Upper lobe of left lung (tissue), 6 donors: ENCODE measurements at places on chromosomes 5 and 9. TPM values are rescaled to one million over a fixed set of nuclear protein-coding genes. Genes with fewer than 3 reads are reported as not detected.

DNA sequence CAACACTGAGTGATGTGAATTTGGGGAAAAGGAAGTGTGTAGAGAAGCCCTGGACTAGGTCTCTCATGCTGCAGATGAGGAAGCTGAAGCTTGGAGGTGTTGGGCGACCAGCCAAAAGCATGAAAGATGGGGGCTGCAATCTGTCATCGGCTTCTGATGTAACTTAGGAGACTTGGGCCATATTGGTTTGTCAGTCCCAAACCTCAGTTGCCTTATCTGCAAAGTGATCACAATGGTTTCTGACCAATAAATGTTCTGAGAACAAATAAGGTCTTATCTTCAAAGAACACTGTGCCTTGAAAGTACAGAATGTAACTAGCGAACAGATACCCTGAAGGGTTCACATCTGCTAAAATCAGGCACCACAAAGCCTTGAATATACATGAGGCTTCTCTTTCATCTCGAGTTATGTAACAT lies 198.4 kb upstream of the NR3C1 start:
- DNase-seq, result no peak

DNA sequence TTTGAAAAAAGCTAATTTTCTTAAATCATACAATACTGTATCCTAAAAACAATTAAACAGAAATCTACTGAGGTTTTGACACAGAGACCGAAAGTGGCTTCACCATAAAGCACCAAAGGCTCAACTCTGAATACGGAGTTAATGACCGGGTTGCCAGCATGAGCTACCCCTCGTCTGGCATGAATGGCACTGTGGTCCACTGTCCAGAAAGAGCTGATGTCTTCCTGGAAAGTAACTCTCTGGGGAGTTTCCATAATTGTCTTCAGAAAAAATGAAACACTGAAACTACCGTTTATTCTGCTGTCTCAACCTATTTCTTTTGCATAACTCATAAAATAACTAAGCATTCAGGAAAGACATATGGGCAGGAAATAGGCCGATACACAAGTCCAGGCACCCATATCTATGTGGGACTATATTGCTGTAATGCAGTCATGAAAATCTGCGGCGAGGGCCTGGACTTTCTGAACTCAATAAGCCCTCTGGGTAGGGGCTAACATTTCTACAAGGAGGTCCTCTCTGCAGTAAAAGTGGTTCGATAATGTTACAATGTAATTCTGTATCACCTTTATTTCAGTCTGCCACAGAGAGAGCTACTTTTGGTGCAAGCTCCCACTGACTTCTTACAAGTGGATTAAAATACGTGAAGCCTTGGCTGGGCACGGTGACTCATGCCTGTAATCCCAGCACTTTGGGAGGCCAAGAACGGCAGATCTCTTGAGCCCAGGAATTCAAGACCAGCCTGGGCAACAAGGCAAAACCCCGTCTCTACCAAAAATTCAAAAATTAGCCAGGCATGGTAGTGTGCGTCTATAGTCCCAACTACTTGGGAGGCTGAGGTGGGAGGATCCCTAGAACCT lies 52.4 kb downstream of the ANKH start:
- DNase-seq, result no peak

DNA sequence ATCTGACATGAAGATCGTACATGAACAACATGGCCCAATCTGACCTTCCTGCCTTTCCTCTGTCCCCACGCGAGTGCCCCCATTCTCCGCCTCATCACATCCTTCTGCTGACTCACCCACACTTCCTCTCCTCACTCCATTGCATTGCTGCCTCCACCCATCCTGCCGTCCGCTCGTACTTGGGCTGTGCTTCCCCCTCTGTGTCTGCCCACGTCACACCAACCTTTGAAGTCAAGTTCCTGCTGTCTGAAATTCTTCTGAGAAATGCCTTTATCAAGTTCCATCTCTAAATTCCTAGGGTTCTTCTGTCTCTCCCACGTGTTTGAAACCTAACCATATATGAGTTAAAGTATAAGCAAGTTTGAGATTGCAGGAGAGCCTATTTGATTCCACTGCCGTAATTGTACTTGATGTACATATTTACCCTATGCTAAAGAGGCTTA lies 18.0 kb upstream of the STARD4 start:
- peak; percentile 86 for DNase-seq

Gene CNTRL
- total RNA-seq, result 20.2 TPM

GRCh38 chr5:159210210-159210661 lies 883 bp upstream of the RNF145 start:
- peak; percentile 58 for DNase-seq
